Astrocyte of the cerebellum (primary cell): ENCODE measurements at places on chromosomes 3 and 15.

GRCh38 chr15:35507932-35508638, 37.9 kb downstream of the DPH6 start:
- DNase-seq: no peak

DNA sequence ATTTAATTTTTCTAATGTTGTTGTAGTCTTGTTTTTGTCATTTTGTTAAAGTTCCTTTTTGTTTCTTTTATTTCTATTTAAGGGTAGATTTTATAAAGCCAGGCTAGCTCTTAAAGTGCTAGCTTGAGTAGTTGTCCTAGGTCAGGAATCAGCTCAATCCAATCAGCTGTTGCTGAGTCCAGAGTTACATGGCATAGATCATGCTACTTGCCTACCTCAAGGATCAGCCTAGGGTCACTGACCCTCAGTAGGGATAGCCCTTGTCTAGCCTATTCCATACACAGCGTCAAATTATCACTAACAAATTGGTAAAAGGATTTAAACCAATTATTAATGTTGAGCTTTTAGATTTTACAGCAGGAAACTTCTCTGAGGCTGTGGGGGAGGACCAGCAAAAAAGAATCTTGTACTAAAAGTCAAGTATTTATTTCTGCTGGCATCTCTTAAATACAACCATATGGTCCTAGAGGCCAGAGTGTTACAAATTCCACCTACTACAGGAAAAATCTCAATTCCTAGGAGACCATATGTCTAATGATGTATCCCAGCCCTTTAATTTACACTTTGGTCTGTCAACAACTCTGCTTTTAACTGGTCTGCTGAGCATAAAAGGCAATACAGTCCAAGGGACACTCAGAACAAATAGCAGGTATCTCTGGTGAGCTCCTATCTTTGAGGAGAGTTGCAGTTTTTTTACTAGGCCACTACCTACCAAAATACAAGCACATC, 138.3 kb upstream of the PTPRG start:
- DNase-seq: no peak

- no peak for DNase-seq
Measured at GRCh38 chr3:101011136-101011535, 17.9 kb upstream of the ABI3BP start.

DNA sequence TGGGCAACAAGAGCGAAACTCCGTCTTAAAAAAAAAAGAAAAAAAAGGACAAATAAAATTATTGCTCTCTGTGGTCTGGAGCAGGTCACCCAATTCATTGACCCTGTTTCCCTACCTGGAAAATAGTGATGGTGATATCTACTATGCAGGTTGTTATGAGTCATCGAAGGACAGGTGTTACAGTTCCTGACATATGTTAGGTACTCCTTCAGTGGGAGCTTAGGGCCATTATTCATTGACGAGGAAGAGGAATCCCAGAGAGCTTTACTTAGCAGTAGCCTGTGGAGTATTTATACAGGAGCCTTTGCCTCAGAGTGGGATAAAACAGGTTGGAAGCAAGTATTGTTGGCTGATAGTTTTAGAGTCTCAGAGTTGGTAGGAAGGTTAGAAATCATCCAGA, 74.5 kb downstream of the SLC7A14 start:
- no peak for DNase-seq

DNA sequence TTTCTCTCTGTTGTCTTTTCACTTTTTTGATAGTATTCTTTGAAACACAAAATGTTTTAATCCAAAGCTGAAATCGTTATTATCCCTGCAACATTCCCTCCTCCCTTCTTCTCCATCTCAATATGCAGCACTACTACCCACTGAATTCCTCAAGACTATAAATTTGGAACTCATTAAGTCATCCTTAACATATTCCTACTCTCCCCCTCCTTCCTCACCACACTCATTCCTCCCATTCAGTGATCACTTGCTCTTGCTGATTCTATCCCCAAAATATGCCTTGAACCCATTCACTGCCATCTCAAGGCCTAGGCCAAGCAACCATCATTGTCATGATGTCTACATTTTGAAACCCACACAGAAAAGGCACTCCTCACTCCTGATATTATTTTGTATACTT, 2.4 kb upstream of the PIK3R4 start:
- DNase-seq: no peak

DNA sequence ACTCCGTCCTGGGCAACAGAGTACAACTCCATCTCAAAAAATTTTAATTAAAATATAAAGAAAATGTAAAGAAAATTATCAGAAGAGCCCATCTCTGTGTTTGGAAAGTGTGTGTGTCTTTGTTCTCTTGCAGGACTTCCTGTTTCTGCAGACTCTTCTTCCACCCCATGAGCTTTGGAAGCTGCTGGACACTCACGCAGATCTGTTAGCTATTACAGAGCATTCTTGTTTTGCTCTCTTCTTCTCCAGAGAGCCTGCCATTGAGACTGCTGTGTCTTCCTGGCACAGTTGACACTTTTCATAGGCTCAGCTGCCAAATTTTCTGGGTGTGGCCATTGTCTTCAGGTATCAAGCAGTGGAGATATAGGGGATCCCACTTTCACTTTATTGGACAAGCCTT, 6.0 kb upstream of the CCR8 start:
- DNase-seq: no peak

DNA sequence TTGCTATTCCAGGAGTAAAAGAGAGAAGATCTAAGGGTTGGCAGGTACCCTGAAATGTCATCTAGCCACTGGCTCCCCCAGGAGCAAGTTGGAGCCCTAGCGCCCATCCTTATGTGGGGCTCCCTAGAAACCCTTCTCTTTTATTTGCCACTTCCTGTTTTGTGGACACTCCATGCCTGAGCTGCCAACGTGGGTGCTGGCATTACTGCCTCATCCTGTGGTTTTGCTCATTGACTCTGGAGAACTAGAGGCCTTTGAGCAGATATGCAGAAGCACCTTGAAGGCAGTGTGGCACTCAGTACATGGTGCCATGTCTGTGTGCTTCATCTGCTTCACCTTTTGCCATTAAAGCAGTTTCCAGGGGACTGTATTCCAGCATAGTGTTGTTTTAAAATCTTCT, 8.1 kb downstream of the EDEM1 start:
- no peak for DNase-seq

DNA sequence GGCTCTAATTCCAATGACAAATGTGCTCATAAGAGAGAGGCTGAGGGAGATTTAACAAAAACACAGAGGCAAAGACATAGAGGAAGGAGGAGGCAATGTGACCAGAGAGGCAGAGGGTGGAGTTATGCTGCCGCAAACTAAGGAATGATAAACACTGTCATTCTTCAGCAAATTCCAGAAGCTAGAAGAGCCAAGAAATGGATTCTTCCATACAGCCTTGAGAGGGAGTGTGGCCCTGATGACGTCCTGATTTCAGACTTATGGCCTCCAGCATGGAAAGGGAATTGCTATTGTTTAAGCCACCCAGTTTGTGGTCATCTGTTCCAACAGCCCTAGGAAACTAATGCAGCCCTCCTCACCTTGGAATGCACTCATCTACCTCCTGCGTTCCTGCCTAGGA, 30.5 kb downstream of the CD47 start:
- no peak for DNase-seq

DNA sequence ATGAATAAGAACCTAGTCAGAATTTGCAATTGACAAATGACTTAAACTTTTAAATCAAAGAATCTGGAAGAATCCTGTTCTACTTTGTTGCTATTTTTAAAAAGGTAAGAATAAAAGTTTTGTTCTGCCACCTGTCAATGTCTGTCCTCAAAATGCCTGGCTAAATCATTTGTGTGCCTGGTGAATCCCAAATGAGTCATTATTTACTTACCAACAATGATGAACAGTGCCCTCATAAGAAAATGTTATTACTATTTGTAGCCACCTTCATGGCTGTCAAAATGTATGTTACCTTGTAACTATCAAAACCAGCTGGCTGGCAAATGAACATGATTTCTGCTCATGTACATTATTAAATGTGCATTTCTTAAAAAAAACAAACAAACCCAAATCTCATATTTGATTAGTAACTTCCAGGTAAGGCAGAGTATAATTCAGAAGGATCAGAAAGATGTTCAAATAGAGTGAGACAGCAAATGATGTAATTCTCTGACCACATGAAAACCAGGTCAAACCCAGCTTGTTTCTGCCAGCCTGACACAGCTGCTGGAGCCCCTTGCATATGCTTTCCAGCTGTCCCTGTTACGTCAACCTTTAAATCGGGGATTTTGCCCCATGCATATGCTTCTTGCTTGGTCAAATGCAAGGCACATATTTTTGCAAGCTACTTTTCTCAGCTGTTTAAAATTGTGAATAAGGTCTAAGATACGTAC, 137.9 kb downstream of the SSR3 start:
- DNase-seq: no peak

DNA sequence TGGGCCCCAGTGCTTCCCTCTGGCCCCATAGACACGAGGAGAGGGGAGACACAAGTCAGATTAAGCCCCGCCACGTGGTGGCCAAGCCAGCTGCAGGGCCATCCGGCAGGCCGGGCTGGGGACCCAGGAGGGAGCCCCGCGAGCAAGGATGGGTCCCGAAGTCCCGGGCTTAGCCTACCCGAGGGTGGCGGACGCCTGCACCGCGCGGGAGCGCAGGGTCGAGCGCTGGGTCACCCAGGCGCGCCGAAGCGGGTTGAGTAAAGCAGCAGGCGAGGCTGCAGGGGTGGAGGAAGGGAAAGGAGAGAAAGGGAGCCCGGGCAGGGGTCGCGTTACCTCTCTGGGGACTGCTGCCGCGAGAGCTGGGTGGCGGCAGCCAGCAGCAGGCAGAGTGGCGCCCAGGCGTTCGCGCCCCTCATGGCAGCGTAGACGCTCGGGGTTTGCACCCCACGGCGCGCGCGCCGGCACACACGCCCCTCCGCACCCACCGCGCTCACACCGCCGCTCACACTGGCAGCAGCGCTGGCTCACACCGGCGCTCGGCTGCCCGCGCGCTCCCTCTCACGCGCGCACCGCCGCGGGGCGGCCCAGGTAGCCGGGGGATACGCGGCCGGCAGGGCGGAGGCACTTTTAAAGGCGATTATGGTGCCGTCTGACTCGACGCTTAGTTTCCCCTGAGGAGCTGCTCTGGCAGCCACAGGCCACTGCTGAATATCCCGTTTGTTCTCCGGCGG, at the start of gene PCOLCE2:
Gene PCOLCE2 (minus strand): TSS at position 603 of the 731 bp plus-strand sequence. CDS start 187 bp downstream, at position 416.
- DNase-seq: no peak

- DNase-seq: no peak
Measured at GRCh38 chr3:95731753-95732152, 1082.6 kb upstream of the EPHA6 start.
